ENCODE measurements at places on chromosomes 2 and 18.

- DNase-seq = no peak
These were observed 100.2 kb upstream of the CSRNP3 start for GRCh38 chr2:165369131-165369897.

- no peak for DNase-seq
These were observed 14.1 kb downstream of the GLI2 start for GRCh38 chr2:120749506-120750431.

DNA sequence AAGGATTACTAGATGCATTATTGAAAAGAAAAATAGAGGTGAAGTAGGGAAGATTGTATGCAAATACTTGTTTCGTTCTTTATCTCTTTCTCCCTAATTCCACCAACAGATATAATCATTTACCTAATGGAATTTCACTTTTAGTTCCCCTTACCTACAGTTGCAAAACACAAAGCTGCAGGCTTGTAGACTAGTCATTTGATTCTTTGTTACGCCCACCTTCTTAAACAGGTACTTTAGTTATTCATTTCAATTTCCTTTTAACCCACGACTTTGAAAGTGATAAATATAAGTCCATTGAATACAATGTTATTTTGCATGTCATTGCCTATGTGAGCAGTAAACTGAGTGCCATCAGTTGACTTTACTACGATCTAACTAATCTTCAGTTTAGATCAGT, 3.9 kb upstream of the HRH4 start:
- no peak for DNase-seq

- DNase-seq = no peak
These were observed 72.9 kb downstream of the CIB4 start for GRCh38 chr2:26568076-26568890.

DNA sequence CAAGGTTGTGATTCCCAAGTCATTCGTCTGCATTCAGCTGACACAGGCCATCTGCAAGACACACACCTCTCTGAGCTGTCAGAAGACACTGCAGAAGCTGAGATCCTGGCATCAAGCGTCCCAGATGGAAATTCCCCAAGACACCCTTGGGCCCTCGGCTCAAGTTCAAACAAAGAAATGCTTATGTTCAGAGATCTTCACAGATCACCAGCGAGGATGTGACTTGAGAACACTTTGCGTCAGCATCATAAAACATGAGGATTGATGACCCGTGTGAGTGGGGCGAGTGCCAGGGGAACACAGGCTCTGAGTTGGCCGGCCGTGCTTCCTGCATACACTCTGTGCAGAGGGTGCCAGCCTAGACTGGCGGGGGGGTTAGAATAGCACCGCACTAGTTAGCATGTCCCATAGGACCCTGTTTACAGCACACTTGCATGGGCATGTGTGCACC, 36.8 kb downstream of the KCNIP3 start:
- DNase-seq = no peak

GRCh38 chr18:50320719-50321118, 33.2 kb upstream of the CXXC1 start:
- no peak for DNase-seq

DNA sequence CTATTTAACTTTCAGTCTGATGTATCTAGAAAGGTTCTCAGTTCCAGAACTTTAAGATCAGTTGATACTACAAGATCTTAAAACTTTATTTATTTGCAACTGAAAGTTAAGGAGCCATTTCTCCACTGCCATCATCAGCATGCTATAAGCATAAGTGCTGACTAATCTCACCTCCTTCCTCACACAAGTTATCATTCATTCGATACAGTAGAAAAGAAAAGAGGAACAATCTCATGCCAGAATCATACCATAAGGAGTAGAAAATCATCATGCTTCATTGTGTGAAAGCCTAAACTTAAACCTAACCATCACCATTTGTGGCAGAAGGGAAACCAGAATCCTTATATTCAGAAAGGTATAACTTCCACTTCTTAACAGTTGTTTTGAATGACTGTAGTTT, 176.6 kb upstream of the NRXN1 start:
- DNase-seq = no peak

GRCh38 chr2:152858594-152859265, 140.3 kb downstream of the ARL6IP6 start:
- no peak for DNase-seq

GRCh38 chr2:127636248-127637235, 9.4 kb upstream of the GPR17 start:
- DNase-seq = no peak

DNA sequence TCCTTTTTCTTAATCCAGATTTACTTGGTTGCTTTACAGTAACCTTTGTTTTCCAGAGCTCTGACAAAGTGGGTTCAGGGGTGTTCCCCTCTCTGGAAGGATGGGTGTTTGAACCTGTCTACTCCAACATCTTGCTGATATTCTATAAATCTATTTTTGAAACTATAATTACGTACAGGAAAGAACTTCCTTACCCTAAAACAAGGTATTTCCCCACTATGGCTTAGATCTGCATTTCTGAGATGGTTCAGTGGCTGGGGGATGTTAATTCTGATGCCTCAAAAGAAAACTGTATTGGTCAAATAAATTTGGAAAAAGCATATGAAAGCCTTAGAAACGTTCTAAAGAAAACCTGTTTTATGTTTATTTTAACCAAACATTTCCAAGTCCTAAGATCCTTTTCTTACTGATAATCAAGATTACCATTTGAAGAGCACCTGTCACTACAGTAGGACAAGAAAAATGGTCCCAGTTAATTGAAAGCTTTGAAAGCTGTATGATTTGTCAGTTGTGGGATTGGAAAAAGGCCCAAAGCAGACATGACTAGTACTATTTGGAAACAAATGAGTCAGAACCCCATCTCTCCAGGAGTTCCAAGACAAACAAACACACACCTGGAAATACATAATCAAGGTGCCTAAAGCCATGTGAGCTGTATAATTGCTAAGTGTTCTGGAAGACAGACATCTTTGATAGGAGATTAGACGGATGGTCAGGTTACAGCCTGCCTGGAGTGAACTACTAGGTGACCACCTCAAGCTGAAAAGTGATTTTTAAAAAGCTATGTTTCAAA, 57.5 kb downstream of the KDM3A start:
- no peak for DNase-seq

- no peak for DNase-seq
These were observed 986.3 kb upstream of the CELF4 start for GRCh38 chr18:38551881-38552280.

DNA sequence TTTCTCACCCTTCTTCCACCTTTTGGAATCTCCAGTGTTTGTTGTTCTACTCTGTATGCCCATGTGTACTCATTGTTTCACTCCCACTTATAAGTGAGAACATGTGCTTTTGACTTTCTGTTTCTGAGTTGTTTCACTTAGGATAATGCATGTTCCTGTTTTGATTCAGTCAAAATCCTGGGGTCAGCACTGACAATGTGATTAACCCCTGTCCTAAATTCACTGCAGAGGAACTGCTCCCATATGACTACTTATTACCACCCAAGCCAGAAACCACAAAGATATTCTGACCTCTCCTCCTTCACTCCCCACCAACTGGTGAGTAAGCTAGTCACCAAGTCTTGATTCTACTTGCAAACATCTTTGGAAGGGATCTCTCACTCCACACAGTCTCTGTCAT, 251.4 kb upstream of the TCF4 start:
- no peak for DNase-seq

Data from activated T-cell treated with anti-CD3 and anti-CD28 coated beads for 24 hours (primary cell).